ENCODE measurements at places on chromosomes 1 and 21.

GRCh38 chr1:111888740-111889376 is 100.6 kb downstream of the KCND3 start:
- no peak for DNase-seq

DNA sequence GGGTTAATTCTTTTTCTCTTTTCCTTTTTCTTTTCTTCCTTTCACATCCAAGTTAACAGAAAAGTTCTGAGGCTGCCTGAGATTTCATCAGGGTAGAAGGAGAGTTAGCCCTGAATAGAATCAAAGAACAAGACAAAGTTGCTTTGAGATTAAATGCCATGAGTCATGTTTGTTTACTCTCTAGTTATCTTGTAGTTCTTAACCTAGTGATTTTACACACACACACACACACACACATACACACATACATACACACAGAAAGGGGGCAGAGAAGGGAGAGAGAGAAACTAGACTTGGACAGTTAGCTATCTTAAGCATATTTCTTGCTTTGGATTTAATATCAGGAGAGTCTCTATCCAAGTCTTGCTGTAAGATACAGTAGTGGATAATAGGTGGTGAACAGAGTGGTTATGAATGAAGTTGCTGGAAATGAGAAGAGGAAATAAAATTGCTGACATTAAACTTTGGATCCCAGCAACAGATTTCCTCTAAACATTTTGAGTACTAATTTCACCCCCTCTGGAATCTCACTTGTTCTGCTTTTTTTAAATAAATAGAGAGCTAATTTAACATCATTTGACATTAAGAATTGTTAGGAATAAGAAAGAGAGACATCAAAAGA is 19.9 kb downstream of the PLA2G4A start:
- DNase-seq, result no peak

GRCh38 chr1:116580446-116581322 is 9.9 kb upstream of the CD58 start:
- DNase-seq, result no peak

DNA sequence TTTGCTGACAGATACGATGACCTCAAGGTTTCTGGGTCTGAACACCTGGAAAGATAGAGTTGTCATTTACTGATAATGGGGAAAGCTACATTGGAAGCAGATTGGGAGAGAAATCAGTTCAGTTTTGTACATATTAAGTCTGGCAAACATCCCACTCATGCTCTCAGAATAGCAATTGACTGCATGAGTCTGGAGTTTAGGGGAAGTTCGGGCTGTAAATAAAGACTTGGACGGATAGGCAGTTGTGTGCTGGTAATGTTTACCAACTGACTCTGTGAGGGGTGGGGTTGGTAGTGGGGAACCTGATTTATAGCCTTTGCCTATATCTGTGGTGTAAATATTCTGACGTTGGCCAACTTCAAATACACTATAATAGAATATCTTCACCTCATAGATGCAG is 4.0 kb downstream of the H6PD start:
- no peak for DNase-seq

DNA sequence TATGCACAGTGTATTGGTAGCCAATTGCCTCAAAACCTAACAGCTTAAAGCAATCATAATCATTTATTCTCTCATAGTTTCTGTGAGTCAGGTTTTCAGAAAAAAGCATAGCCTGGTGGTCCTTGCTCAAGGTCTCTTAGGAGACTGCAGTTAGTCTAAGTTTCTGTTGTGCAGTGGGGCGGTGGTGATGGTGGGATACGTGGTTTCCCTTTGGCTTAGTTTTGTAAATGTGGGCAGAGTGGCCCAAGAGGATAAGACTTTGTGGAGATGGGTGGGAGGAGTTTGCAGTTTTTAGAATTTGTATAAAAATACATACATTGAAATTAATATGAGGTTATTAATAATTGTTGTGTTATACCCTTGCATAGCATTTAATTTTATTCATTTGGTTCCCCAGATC is 68.6 kb downstream of the NOS1AP start:
- no peak for DNase-seq

DNA sequence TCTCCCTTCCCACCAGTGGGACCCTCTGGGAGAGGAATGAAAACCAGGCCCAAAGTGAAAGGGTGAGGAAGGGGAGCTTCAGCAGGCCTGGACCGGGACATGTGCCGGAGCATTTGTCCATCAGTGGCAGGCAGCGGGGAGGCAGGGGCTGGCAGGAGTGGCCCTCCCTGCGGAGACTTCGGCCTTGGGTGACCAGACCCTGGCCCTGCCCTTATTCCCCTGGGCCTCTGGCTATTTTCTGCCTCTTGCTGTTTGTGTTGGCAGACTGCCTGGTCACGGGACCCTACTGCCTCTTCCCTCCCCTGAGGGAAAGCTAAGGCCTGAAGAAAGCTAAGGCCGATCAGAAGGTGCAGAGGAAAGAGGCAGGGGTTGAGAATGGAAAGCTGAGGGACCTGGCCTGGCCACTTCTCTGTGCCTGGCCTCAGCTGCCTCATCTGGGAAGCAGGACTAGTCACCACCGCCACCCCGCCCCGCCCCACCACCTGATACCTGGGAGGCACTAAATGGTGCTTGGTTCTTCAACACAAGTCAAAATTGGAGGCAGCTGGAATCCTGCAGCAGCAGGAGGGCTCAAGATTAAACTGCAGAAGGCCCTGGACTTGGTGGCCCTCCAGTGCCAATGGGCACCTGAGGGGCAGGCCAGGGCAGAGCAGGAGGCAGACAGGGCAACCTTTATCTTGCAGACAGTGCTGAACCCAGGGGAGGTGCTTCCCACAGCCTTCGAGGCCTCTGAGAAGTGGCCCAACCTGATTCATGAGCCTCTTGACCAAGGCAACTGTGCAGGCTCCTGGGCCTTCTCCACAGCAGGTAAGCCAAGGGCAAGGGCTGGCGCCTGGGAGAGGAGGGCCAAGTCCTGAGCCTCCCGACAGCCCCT is 7.9 kb downstream of the TINAGL1 start:
- no peak for DNase-seq

- DNase-seq, result no peak
Measured at GRCh38 chr1:226369110-226369509, 38.8 kb downstream of the PARP1 start.

GRCh38 chr1:207245124-207245523 is 76.4 kb upstream of the CD55 start:
- no peak for DNase-seq

- no peak for DNase-seq
Measured at GRCh38 chr1:18949686-18950400, 6.6 kb downstream of the IFFO2 start.

DNA sequence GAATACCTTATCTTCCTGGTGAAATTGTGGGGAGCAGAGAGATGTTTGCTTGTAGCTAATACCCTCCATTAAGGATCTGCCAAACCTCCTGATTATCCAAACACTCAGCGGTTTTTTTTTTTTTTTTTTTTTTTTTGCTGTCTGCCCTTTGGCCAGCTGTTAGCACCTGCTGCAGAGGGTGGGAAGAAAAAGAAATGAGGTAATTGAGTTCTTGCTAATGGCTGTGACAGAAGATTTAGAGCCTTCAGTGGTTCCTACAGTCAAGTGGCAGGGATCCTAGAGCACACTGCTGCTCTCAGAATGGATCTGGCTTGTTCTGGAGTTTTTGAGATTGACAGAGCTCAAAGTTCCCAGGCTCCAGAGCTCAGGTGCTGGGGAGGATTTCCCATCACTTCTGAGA is 342.5 kb downstream of the DISC1 start:
- DNase-seq, result no peak

GRCh38 chr1:66335859-66336640 is 197.9 kb upstream of the SGIP1 start:
- peak; percentile 77 for DNase-seq

DNA sequence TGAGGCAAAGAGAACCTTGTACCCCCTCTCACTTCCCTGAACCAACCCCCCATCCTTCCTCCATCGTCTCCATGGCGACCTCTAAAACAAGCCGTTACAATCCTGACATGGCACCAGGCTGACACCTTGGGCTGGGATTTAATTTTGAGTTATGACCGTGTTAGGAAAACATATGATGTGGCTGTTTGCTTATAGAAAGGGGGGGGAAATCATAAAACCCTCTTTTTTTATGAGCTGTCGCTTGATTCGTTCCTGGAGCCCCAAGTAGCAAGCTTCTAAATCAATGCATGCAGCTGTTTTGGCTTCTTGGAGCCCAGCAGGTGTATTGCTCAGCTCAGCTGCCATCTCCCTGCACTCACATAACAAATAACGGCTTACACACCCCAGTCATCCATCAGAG is 301.2 kb upstream of the SPAG17 start:
- DNase-seq, result no peak

DNA sequence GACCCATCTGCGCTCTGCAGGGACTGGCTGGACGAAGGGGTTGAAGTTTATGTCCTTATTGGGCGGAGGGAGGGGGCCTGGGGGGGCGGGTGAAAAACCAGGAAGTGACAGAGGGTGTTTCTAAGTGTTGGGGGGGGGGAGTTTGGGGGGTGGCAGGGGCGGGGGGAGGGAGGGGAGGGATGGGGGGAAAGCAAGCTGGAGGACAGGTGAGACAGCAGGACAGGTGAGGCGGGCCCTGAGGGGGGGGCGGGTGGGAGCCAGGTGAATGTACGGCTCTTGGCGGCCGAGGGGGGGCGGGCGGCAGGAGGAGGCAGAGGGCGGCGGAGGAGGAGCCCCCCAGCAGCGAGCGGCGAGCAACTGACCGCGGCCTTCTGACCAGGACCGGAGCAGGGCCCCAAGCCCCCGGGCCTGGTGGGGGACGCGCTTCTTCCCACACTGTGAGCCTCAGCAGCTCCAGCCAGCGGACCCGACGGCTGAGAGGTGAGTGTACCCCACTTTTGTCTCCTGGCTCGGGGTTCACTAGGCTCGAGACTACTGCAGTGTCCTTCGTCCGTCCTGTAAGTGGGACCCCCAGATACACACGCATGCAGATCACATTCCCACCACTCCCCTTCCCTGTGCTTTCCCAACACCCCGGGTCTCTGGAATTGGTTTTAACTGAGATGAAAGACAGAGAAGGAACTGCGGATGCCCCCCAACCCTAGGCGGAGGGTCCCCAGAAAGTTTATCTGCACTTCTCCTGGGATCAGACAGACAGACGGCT is at the start of gene ZBTB7B:
Gene ZBTB7B (plus strand): TSS at position 339 of the 763 bp plus-strand sequence. CDS start 11,859 bp downstream, outside the sequence.
- DNase-seq, result peak; percentile 55

DNA sequence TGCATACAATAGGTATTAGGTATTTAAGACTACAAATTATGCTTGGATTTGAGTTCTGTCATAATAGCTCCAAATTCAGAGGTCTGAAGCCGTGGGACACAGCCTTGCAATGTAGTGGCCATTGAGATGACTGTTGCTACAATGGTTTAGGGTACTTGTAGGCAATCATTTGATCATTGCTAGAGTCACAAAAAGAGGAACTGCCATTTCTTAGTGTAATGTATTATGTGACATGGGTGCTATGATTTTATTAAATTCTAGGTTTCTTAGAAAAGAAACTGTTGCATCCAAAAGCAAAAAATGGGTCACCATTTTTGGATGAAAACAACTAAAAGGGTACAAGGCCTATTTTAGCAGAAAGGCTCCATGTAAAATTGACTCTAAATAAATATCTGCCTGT is 129.9 kb upstream of the ZNF644 start:
- no peak for DNase-seq

GRCh38 chr21:43893536-43894205 is 28.6 kb downstream of the AGPAT3 start:
- DNase-seq, result peak; percentile 48

GRCh38 chr1:36656271-36656670 is 173.6 kb upstream of the CSF3R start:
- no peak for DNase-seq

GRCh38 chr1:30541721-30542485 is 181.5 kb downstream of the MATN1 start:
- no peak for DNase-seq

GRCh38 chr1:246005067-246005466 is 502.0 kb downstream of the SMYD3 start:
- DNase-seq, result no peak

DNA sequence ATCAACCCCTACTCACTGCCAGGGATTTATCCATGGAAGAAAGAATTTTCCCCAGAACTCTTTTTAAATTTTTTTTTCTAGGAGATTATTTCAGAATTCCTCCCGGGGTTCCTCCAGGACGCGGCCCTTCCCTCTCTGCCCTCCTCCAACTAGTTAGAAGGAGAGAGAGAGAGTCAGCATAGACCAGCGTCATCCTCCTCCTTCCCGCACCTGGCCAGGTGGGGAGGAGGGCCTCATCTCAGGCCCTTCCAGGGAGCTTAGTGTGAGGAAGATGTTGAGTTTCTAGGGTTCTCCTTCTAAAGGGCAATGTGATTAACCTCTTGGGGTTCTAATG is 63.6 kb downstream of the CDK18 start:
- no peak for DNase-seq

All from activated T-cell treated with anti-CD3 and anti-CD28 coated beads, Interleukin-2, amount 50 U/mL, for 24 hours (primary cell).